ENCODE measurements at places on chromosomes 6 and 20.

DNA sequence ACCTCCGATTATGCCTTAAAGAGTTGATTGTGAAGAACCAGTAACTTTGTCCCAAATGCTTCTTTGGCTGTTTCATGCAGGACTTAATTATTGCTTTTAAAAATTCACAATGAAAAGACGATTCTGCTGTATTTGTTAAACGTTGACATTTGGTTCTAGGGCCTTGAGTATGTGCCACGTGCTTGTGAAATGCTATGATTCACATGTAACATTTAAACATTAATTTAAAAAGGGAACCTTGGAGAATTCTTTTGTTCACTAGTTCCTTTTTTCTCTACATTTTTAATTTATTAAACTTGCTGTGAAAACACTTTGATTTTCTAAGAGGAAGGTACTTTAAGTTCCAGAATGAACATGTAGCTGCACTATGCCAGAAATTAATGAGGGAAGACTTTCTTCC is 9.5 kb downstream of the GZF1 start:
- no peak for DNase-seq

DNA sequence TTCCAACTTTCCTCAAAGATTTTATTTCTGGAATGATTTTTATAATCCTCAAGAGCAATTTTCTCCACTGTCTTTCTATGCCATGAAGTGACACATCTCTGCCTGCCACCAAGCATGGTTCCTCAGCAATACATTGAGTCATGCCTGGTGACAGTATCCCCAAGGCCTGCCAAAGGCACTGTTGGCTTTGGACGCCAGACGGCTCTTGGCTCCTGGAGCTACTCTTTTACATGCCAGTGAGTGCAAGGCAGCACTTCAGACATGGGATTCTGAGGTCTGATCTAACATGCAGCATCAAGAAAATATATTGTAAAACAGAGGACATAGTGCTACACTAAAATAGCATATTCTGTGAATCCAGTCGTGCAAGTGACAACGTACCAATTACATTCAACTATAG is 20.1 kb upstream of the PLEKHG1 start:
- no peak for DNase-seq

- no peak for DNase-seq
Observed at GRCh38 chr6:150349546-150349945, 19.3 kb upstream of the IYD start.

- DNase-seq, result no peak
Observed at GRCh38 chr20:44959082-44959637, 1.0 kb downstream of the TOMM34 start.

DNA sequence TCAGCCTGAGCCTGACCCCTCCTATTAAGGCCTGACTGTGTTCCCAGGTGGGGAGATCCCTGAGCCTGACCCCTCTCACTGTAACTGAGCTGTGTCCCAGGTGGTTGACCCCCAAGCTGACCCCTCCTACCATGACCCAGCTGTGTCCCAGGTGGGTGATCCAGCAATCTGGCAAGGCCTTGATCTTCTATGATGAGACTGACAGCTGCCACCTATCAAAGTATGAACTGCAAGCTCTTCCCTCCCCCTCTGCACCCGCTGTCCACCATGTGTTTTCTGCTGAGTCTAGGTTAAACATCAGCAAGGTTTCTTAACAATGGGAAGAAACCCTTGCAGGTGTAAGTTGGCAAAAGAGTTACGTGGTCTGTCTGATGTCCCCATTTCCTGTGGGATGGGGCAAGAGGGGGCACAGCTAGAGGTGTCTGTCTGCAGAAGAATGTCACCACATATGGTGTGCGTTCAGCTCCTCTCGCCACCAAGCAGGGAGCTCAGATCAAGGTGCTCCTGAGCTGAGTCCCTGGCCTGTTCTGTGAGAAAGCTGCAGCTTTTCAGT is 5.9 kb downstream of the PXDC1 start:
- DNase-seq, result no peak

- DNase-seq, result no peak
Observed at GRCh38 chr20:35462351-35462750, 7.0 kb downstream of the CEP250 start.

DNA sequence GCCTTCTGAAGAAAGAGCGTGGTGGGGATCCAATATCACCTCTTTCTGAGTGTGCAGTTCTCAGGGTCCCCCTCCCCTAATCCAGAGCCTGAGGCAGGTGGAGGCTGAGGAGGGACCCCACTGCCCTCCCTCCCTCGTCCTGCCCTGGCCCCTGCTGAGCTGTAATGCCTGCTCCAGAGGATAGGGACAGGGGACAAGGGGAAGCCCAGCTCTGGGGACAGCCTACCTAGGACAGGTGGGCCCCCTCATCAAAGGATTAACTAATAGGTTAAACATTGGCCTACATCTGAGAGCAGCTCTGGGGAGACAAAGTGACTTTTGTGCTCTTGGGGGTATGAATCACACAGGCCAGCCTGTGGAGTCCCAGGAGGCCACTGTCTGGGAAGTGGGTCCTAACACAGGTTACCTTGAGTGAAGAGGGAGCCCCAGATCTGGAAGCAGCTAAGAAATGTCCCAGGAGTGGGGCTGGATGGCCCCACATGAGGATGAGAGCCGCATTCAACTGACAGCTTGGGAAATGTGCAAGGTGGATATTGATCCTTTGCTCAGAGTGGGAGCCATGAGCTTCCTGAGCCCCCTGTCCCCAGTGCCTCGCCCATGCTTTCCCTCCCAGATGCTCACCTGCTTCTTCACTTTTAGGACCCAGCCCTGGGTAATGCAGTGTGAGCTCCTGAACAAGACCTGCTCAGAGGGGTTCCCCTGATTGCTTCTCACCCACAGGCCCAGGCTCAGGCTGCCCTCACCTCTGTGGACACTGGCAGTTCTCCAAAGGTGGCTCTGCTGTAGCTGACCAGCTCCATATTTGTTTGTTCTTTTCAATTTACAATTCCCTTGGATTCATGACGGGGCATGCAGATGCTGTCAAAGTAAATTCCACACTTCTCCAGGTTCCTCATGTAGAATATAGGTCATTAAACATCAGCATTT is 17.8 kb upstream of the CST9L start:
- DNase-seq, result no peak

- DNase-seq, result no peak
Observed at GRCh38 chr6:132391391-132392269, 9.6 kb downstream of the MOXD1 start.

DNA sequence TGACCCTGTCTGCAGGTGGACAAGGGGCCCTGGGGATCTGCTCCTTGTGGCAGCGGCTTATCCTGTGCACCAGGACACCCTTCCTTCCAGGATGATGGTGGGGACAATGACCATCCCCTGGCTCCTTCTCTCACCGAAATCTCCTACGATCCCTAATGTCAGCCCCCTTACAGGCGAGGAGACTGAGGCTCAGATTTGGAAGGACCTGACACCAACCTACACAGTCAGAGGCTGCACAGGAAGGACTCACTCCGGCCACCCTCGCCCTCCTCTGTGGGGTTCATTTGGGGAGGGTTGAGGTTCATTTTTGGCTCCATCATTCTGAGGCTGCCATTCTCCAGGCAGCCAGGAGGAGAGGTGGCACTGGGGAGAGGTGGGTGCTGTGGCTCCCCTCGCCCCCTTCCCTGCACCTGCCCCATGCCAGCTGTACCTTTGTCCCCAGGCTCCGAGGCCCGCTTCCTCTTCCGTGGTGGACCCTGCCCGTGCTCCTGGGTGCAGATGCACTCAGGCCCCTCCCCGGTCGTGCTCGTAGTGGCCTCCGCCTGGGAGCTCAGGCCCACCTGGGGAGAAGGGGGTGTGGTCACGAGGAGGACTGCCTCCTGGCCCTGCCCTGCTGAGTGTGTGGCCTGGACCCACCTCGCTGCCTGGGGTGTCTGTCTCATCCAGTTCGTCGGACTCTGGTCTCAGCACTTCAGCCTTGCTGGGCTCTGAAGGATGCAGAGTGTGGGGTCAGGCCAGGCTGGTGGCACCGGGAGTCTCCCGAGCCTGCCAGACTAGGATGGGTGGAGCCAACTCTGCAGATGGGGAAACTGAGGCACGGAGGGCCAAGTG is 5.3 kb upstream of the CABLES2 start:
- no peak for DNase-seq

- no peak for DNase-seq
Observed at GRCh38 chr6:170100046-170100445, 190.8 kb downstream of the DLL1 start.

- no peak for DNase-seq
Observed at GRCh38 chr6:119328254-119328653, 21.3 kb downstream of the MAN1A1 start.

DNA sequence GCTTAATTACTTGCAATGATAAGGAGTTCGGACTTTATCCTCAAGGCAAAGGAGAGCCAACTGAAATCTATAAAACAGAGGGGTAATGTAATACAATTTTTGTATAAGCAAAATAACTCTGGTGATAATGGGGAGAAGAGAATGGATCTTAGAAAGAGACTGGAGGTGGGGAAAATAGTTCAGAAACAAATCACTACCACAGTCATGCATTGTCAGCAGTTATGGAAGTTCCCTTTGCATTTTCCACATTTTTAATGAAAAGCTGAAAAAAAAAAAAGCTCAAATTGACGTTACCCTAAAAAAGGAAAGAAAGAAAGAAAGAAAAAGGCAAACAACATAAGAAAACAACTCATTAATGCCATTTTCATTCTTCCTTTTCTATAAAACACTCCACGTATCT is 337.6 kb upstream of the HSF2 start:
- DNase-seq, result no peak

DNA sequence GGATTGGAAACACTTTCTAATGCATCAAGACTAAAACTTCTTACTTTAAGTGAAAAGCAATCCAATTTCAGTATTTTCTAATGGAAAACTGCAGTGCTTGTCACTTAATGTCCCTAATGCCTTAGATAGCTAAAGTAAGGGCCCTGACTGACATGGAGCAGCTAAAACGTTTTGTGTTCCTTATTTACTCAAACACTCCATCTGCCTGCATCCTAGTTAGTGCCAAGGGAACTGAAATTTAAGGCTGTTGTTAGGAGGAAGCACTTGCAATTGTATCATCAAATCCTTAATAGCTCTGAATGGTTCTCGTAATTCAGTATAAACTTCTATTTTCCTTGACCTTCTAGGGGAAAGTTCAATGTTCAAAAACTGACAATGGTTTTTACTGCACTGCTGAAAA is 127.4 kb downstream of the GJA10 start:
- DNase-seq, result no peak

- no peak for DNase-seq
Observed at GRCh38 chr6:121436960-121437850, 1.8 kb downstream of the GJA1 start.

DNA sequence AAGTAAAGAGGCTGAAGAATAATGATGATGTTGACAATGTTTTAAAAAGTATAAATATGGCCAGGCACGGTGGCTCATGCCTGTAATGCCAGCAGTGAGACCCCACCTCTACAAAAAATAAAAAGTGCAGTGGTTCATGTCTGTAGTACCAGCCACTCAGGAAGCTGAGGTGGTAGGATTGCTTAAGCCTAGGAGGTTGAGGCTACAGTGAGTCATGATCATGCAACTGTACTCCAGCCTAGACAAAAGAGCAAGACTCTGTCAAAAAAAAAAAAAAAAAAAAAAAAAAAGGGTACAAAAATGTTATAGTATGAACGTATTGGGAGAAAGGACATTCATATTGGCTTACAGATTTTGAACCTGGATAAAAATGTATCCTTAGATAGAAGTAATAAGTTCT is 543.1 kb upstream of the IRAK1BP1 start:
- no peak for DNase-seq

DNA sequence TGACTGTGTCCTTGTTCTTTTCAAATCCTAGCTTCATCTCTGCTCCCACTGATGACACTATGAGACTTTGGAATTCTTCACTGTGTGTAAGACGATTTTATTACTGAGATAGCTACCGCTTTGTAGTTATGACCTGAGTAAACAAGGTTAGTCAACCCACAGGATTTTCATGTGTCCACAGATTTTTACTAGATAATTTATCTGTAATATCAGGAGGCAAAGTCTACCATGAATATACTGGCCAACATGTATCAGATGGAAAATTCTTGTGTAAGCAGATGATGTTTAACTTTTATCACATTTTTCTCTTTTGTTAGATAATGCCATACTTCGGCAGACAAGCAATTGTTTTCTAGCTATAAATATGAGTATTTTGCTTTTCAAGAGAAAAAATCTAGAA is 119.8 kb downstream of the SGK1 start:
- DNase-seq, result no peak

- no peak for DNase-seq
Observed at GRCh38 chr6:15608396-15608795, 54.4 kb downstream of the DTNBP1 start.

DNA sequence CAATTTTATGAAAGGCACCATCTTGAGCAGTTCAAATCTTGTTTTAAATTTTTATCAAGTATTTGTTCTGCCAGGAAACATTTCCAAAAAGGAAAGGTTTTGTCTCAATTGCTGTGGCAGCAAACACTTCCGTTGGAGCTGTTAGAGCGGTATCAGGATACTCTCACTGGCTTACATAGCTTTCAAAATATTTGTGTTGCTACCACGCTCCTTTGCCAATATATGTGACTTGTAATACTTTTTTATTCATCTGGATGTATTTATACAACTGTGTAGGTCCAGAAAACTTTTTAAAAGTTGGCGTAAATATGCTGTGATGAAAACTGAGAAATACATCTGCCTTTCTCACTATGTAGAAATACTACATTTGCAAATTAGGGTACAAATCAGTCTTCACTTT is 37.8 kb upstream of the NHSL1 start:
- DNase-seq, result no peak

DNA sequence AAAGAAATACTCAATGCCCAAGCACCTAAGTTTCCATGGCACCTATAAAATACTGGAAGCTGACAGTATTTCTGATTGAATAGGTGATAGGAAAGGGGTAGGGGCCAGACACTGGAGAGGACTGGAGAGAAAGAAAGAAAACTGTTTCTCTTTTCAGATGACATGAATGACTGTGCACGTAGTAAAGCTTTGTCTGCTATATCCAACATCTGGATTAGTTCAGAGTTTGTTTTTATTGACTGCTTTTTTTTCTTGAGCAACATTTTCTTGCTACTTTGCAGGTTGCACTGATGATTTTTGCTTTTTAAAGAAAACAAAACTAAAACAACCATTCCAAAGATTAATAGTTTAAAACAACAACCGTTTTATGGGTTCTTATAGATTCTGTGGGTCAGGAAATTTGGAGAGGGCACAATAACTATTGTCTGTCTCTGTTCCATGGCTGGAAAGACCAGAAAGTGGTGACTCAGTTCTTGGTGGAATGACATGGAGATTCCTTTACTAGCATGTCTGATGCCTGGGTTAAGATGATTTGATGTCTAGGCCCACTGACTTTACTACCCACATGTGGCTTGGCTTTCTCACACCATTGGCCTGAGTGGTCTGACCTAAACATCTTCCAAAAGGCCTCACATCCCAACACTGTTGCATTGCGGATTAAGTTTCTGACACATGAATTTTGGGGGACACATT is 12.2 kb upstream of the LRP11 start:
- no peak for DNase-seq

GRCh38 chr20:815914-816606 is 17.5 kb upstream of the FAM110A start:
- peak; percentile 40 for DNase-seq

- DNase-seq, result no peak
Observed at GRCh38 chr6:35128042-35128441, 13.1 kb downstream of the TCP11 start.

All from activated CD8-positive, alpha-beta memory T cell treated with anti-CD3 and anti-CD28 coated beads for 1 hour (primary cell).